ENCODE measurements at places on chromosomes 11 and 22.
A peak's percentile ranks its signal among the peaks of the same experiment; 100 is the strongest.

GRCh38 chr11:13104619-13105236 lies 95.6 kb downstream of the RASSF10 start:
- DNase-seq: no peak

- no peak for DNase-seq
Observed at GRCh38 chr11:128568166-128568778, 19.1 kb downstream of the ETS1 start.

GRCh38 chr11:1217151-1217550 lies 5.7 kb upstream of the MUC5B start:
- no peak for DNase-seq

- peak; percentile 83 for DNase-seq
Observed at GRCh38 chr11:123429913-123430720, at the start of gene GRAMD1B. Gene GRAMD1B, plus strand, starts transcription at chr11:123430269. Its CDS starts 524 bp downstream, at chr11:123430793.

All from activated T-cell treated with anti-CD3 and anti-CD28 coated beads, Interleukin-2, amount 50 U/mL, for 24 hours (primary cell).